Body of pancreas (tissue), 4 donors: ENCODE measurements at places on chromosomes 16 and 17. TPM values are rescaled to one million over a fixed set of nuclear protein-coding genes. Genes with fewer than 3 reads are reported as not detected.

- DNase-seq: no peak
Observed at GRCh38 chr16:60636117-60636516, 1400.1 kb downstream of the CDH8 start.

DNA sequence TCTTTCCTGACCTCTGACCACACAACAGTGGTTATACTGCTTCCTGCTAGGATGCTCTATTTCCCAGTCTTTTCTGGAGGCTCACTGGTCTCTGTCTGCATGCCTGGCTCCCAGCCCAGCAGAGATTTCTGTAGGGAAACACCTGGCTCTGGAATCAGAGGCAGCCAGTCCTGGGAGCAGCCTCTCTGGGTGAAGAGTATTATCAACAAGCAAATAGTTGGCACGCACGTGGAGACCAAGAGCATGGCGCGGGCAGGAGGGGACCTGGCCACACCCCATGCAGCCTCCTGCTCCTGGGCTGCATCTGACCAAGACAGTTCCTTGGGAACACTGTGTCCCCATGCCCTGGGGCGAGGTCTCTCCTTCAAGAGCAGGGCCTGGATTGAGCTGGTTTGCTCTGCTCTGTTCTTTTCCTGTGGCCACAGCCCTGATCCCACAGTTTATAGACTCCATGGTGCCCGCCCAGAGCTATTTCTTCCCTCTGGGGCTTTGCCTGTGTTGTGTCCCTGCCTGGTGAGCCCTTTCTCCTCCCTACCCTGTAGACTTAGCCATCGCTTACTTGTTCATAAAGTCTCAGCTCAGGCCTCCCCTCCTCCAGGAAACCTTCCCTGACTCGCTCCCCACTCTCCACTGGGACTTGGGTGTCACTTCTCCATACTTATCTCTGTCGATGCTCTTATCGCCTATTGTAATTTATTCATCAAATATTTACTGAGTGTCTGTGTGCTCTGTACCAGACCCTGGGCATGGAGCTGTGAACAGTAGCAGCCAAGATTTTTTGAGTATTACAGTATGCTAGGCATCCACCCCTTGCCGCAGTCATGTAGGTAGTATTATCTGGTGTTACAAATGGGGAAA is 60.6 kb downstream of the SCNN1B start:
- DNase-seq: peak; percentile 70

DNA sequence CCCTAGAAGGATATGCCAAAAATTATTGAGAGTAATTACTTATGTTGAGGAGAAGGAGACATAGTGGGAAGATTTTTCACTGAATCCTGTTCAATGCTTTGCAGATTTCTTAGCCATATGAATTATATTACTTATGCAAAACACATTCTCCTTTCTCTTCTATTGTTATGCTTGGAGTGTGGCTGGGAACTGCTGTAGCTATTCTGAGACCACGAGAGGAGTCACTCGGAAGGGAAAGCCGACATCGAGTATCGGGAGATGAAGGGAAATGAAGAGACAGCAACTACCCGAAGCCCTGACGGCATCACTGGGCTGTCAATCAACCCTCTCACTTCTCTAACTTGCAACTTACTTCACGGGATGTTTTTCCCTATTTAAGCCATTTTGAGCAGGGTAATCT is 39.6 kb downstream of the STX8 start:
- DNase-seq: no peak

- peak; percentile 74 for DNase-seq
Observed at GRCh38 chr16:66935314-66936011, at the start of gene CES2. Gene CES2, plus strand, starts transcription at chr16:66935516. Its CDS starts 120 bp downstream, at chr16:66935636.

- DNase-seq: no peak
Observed at GRCh38 chr17:55681342-55681700, 41.3 kb downstream of the TMEM100 start.

- DNase-seq: no peak
Observed at GRCh38 chr16:89020068-89020924, 43.3 kb upstream of the CBFA2T3 start.

GRCh38 chr17:72743037-72743467 is 349.4 kb downstream of the SLC39A11 start:
- DNase-seq: no peak

GRCh38 chr17:66682283-66682682 is 152.6 kb upstream of the CACNG5 start:
- no peak for DNase-seq

DNA sequence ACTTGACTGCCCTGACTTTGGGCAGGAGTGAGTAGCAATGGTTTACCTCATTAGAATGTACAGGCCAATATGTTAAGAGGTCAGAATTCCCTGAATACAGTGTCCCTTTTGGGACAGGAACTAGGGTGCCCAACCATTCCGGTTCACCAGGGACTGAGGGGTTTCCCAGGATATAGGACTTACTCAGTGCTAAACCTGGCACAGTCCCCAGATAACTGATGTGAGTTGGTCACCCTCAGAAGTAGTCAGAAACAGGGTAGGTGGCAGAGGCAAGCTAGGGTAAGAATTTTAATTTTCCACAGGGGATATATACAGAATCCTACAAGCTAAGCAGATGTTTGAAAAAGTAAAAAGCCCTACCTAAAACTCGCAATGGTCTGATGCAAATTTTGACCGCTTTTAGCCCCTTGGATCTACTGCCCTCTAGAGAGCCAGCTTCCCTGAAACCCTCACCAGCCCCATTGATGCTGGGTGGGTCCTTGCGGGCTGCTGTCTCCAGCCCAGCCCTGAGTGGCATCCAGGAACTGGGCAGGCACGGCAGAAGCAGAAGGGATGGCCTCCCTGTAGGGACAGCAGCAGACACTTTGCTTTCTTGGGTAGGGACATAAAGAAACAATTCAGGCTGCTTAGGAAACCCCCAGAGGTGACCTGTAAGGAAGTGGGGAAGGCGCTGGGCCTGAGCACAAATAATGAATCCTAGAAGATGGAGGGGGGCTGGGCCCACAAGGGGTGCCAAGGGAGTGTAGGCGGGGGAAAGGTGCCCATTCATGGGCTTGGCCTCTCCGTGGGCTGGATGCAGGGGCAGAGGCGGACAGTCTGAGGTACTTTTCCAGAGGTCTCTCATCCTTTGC is 434.8 kb downstream of the SLC39A11 start:
- DNase-seq: no peak

GRCh38 chr17:16027708-16028584 is 28.3 kb downstream of the TTC19 start:
- peak; percentile 37 for DNase-seq

GRCh38 chr17:34998205-34998604 is 17.9 kb downstream of the LIG3 start:
- DNase-seq: peak; percentile 77

DNA sequence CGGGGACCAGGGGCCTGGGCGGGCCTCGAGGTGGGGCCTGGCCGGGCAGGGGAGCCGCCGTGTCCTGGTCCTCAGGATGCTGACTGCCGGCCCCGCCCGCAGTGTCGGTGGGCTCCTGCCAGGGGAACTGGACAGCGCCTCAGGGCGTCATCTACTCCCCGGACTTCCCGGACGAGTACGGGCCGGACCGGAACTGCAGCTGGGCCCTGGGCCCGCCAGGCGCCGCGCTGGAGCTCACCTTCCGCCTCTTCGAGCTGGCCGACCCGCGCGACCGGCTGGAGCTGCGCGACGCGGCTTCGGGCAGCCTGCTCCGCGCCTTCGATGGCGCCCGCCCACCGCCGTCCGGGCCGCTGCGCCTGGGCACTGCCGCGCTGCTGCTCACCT is 2.3 kb upstream of the PAQR4 start:
- peak; percentile 41 for DNase-seq

DNA sequence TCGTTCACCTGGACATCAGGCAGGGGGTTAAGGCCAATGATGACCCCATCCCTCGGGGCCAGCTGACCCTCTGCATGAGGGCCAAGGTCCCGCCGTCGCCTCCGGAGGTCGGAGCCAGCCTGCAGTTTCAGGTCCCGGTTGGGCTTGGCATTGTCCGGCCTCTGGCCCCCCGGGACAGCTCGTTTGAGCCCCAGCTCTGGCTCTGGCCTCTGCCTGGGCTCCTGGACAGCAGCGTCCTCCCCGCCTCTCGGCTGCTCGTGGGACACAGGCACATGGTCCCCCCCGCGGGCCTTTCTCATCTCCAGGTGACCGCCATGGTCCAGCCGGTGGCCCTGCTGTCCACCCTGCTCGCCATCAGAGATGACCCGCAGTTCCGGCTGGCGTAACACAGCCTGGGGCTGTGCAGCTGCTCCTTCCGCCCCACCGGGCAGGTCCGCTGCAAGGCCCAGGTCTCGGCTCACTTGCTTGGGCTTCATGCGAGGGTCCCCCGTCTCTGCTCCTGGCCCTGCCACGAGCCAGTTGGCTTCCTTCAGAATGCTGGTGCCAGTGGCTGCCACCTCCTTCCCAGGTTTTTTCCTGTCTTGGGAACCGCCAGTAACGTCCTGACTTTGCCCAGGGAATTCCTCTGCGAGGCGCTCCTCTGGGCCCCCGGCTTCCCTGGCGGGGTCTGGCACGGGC is 6.7 kb downstream of the NDUFAF8 start:
- no peak for DNase-seq

GRCh38 chr16:2938206-2938605 is 25.9 kb upstream of the KREMEN2 start:
- no peak for DNase-seq

- DNase-seq: peak; percentile 62
Observed at GRCh38 chr17:27975146-27976011, 67.1 kb upstream of the NLK start.

DNA sequence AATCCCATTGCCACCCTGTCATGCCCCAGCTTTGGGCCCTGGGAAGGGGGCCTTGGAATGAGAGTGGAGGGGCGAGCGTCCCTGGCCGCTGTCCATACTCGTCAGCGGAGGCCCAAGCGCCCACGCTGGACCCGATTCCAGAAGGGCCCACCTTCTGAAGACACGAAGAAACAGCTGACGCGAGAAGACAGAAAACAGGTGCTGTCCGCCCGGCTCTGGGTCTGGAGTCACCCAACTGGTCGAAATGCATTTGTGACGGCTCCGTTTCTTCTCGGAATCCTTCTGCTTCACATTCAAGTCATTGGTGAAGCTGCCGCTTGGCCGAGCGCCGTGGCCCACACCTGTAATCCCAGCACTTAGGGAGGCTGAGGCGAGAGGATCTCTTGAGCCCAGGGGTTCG is 52.9 kb upstream of the PVALEF start:
- DNase-seq: no peak

DNA sequence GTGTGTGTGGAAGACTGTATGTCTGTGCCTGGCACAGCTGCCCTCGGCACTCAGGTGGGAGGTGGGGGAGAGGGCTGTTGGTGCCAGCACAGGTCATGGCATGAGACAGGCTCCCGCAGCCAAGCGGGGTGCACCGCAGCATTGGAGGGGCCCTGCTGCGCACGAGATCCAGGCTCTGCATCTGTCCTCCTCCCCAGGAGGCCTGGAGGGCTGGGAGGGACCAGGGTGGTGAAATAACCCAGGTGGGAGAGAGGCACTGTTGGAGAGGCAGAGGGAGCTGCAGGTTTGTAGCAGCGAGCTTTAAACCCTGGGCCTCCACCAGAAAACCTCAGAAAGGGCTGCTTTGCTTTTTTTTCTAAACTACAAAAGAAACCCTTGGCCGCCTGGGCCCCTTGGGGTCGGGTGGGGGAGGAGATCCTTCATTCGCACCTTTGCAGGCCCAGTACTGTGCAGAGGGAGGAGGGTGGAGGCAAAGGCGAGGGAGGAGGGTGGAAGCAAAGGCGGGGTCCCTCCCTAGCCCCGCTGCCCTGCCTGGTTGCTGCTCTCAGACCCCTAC is 241.7 kb downstream of the SEC14L1 start:
- DNase-seq: no peak

GRCh38 chr17:5958850-5959249 is 111.3 kb upstream of the WSCD1 start:
- DNase-seq: no peak

DNA sequence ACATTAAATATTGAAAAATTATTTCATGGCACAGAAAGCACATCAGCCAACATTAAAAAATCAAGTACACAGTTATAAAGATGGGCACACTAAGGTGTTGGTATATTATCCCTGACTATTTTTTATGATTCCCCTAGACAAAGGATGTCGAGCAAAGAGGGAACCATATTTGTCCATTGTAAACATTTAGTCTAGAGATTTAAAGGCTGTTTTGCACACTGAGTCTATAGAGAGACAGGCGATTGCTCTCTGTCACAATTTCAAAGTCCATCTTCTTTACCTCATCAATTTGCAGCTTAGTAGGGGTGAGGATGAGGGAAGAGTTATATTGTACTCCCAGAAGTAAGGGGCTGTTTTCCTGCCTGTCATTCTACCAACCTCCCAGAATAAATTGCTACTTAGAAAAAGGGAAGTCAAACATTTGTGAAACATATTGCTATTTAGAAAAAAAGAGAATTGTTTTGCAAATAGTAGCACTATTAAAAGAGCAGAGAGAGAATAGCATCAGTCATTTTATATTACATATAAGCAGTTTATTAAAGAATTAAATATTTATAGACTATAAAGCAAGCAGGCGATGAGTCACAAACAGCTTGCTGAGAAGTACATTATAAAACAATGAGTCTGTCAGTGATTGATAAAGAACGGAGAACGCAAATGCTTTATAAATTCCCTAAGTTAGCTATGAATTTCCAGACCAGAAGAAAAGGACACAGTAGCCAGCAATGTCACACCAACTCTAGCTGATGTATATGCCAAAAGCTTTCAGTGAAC is 270.6 kb upstream of the PMFBP1 start:
- no peak for DNase-seq

- no peak for DNase-seq
Observed at GRCh38 chr16:16133943-16134604, 89.2 kb downstream of the ABCC6 start.

- peak; percentile 84 for DNase-seq
Observed at GRCh38 chr17:77247048-77247541, 106.3 kb downstream of the SEC14L1 start.

- no peak for DNase-seq
Observed at GRCh38 chr16:15457958-15458357, 23.6 kb downstream of the BMERB1 start.

GRCh38 chr17:57033296-57033695 is 51.8 kb upstream of the AKAP1 start:
- DNase-seq: peak; percentile 46

DNA sequence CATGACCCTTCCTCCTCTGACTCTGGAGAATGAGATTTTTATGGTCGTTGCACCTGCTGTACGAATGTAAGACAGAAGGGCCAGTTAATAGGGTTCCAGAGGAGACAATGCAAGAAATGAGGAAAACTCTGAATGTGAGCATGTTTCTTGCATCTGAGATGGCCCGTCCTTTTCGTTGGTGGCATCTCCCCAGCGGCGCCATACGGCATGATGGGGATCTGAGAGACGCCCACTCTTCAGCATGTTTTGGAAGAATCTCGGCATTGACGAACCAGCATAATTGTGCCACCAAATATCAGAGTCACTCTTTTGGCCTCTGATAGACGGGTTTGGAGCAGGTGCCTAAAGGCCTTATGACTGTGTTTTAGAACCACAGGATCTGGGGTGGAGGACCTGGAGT is 126.5 kb upstream of the RCVRN start:
- no peak for DNase-seq

- DNase-seq: peak; percentile 78
Observed at GRCh38 chr16:1414532-1415260, at the start of gene UNKL. Gene UNKL, minus strand, starts transcription at chr16:1414704. Its CDS starts 13 bp downstream, at chr16:1414691.

- DNase-seq: no peak
Observed at GRCh38 chr16:85153656-85154091, 41.4 kb upstream of the CIBAR2 start.

KCNH4 gene
- not detected for total RNA-seq

PRAC2 gene
- total RNA-seq: not detected

CHST4 gene
- 21.8 TPM for total RNA-seq

OR3A2 gene
- not detected for total RNA-seq

AGRP gene
- total RNA-seq: not detected

SYT17 gene
- 9.2 TPM for total RNA-seq

SREBF1 gene
- 88.0 TPM for total RNA-seq

DHRS13 gene
- total RNA-seq: 7.3 TPM

NLRP1 gene
- 8.9 TPM for total RNA-seq

SCRN2 gene
- total RNA-seq: 37.2 TPM

MYLK3 gene
- total RNA-seq: not detected

TMEM235 gene
- not detected for total RNA-seq
